CD4-positive, alpha-beta T cell treated with Interleukin-15 for 1 hour (primary cell): ENCODE measurements at places on chromosomes 12 and 14.

DNA sequence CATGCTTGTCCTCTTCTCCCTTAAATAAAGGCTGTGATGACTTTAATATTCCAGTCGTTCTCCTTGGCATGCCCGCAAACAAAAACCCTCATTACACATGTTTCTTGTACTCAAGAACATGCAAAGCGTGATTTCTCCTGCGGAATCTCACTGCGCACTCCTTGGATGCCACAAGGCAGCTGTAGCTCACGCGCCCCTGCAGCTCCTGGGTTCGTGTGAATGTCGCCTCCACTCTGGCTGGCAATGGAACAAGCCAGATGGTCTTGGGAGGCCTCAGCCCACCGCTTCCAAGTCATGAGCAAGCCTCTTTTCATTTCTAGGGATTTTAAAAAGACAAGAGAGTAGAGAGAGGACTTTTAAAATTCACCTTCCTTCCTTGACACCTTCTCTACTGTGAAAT, 403.8 kb downstream of the PCNX1 start:
- no peak for DNase-seq

- no peak for DNase-seq
Measured at GRCh38 chr12:91278126-91278525, 95.5 kb upstream of the DCN start.

- no peak for DNase-seq
Measured at GRCh38 chr14:58078068-58078467, 73.9 kb downstream of the ARMH4 start.

DNA sequence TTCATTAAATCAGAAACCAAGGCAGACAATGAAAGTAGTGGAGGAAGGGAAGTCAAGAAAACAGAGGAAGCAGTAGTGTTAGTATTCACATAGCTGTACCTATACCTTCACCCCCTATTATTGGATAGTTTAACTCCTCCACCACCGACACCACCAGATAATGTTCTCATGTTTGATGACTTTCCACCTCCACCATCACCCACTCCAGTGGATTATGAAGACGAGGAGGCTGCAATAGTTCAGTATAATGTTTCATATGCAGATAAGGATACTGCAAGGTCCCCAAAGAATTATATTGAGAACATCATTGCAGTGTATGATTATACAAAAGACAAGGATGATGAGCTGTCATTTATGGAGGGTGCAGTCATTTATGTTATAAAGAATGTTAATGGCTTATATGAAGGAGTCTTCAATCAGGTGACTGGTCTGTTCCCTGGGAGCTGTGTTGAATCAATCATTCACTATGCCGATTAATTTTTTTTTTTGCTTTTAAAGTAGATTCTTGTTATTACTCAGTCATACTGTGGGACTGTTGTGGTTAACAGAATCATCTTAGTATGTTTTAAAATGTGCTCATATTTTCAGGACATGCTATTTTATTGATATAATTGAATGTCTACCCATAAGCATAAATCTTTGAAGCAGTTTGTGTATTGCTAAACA, 32.2 kb upstream of the KTN1 start:
- no peak for DNase-seq

DNA sequence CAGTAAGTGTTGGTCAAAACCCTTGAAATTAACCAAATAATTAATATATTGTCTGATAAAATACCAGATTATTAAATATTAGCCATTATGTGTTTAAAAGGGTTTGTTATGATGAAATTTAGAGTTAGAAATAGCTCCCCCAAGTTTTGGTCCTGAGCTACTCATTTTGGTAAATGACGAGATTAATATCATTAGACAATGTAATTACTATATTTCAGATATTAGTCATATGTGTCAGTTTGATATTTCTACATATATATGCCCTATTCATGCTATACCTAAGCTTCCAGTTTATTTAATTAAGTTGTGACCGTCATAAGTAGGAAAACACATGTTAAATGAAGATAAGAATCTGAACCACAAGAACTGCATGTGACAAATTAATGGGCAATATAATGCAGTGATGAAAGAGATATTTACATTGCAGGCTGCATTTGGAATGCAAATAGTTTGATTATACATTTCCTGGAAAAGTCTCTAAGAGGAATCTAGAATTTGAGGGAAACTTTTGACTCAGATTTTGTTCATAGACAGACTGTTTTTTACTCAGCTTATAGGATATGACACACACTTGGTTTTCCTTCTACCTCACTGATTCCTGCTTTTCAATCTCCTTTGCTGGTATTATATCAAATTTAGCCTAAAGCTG, 70.5 kb downstream of the TBC1D30 start:
- no peak for DNase-seq

- no peak for DNase-seq
Measured at GRCh38 chr14:73599499-73599898, 7.8 kb downstream of the ACOT4 start.

- no peak for DNase-seq
Measured at GRCh38 chr12:132130690-132131089, 13.4 kb downstream of the DDX51 start.

DNA sequence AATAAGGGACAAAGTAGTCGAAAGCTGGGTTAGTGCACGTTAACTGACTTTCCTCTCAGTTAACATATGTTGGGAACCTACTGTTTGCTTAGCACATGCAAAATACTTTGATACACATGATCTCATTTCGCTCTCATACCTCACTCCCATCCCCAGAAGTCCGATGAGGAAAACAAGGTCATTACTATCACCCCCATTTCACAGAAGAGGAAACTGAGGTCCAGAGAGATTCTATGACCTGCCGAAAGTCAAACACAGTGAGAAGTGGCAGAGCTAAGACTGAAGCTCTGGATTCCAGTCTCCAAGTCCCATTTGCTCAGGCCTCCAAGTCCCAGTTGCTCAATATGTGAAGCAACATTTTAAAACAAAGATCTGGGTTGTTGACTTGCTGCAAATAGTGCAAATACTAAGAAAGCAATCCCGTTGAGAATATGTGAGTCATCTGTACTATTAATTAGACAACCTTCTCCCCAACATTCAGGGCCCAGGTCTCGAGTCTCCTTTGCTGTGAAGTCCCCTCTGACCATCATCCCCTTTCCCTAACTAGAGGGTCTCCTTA, 170.6 kb upstream of the PWP1 start:
- no peak for DNase-seq

GRCh38 chr12:124302807-124303578, 8.1 kb downstream of the RFLNA start:
- no peak for DNase-seq

DNA sequence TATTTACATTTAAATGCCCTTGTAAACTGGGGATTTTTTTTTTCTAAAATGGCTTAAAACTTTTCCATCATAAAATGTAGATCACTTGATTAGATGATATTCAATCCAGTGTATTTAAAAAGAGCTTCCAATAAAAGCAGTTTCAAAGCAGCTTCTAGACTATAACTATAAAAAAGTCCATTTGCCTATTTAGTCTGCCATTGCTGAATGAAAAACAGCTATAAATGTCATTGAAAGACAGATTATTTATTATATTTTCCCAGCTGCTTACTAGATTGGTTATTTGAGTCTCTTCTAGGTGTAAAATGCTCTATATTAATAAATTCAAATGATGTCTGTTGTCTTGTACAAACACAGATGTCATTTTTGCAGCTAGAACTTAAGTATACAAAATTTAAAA, 414.8 kb downstream of the RMST start:
- no peak for DNase-seq

DNA sequence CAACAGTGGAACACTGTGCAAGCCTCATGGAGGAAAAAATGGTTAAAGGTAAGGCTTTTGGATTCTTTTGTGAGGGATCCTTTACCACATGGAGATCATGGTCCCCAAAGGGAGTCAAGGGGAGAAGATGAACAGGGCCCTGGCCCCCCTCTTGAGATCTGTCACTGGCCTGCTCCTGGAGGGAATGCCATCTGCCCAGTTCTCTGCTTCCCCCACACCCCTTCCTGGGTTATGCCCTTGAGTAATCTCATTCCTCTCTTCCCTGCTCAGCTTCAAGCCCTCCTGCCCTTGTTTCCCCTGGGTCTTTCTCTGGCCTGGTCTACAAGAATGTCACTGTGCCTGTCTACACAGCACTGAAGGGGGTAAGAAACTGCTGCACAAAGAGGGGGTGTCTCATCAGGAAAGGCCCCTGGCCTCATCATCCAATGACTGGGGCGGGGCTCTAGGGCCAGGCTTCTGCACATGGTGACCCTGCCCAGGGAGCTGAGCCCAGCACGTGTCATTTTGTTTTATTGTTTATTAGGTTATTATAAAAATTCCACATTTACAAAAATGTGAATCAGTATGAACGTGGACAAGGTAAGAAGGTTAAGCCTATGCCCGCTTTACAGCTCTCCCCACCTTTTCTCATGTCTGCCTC, 30.3 kb downstream of the PIGH start:
- DNase-seq: no peak

DNA sequence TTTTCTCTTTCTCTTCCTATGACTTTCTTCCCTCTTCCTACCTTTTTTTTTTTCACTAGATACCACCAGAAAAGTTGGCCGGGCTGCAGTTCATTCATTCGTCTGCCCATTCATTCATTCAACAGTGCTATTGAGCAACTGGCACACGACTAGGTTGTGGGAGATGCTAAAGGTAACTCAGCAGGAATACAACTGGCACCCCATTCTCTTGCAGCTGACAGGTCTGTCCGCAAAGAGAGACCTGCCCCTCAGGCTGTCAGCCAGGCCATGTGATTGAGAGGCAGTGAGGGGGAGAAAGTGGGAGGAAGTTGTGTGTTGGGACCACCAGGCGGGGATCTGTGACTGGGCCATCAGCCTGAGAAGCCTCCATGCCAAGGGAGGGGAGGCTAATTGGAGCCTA, 105.2 kb downstream of the TSPAN9 start:
- DNase-seq: no peak

DNA sequence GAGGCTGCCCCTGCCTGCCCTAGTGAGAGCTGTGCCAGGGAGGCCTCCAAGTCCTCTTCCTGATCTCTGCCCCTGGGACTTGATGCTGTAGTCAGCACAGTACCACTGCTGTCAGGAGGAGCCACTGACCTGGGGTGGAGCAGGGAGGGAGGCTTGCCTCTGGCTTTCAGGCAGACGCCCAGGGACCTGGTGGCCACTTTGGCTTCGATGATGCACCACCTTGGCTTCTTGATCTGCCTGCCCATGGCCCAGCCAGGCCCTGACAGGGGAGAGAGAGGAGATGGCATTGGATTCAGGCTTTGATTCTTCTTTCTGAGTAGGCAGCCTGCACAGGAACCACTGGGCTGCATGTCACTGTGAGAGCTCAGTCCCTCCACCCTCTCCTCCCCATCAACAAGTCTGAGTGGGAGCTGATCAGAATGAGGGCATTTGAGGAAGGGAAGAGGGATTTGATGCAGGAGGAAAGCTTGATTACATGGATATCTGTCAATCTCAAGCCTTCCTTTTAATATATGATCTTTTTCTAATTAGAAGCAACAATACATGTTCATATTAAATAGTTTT, 24.7 kb downstream of the TMEM63C start:
- no peak for DNase-seq

GRCh38 chr12:128191380-128191779, 75.6 kb upstream of the TMEM132C start:
- DNase-seq: no peak

- no peak for DNase-seq
Measured at GRCh38 chr12:27866373-27867101, 86.5 kb upstream of the MANSC4 start.

DNA sequence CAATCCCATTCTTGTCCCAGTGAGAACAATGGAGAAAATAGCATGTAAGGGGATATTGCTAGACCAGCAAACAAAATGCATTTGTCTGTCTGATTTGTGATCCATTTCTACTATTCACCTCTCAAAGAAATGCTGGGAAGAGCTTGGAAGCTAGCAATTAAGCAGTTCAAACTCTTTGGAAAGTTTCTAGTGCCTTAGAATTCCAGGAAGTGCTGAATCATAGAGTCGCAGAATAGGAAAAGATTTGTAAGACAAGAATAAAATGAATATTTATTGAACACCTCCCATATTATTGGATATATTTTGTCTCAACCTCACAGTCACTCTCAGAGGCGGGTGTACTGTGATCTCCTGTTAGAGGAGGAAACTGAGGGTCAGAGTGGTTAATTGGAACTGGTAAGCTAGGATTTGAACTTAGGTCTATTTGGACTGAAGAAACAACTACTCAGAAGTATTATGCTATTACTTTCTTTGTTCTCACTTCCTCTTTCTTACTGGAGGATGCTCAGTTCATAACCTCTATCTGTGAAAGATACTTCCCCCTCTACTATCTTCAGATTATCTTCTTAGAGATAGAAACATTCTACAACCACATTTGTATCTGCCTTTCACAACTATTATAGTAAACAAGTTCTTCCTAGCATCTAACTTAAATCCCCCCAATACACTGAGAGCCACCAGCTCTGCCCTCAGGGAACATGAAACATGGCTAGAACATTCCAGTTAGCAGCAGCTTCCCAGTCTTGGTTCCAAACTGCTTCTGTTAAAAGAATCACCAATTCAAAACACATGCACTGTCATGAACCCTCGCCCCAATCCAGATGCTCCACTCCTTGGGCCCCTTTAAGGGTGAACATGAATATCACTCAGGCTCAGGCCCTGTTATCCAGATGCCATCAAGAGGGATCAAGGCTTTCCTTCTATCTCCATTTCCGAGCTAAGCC, 64.2 kb downstream of the DRAM1 start:
- no peak for DNase-seq

- no peak for DNase-seq
Measured at GRCh38 chr12:124026755-124027745, 54.0 kb downstream of the ZNF664 start.

DNA sequence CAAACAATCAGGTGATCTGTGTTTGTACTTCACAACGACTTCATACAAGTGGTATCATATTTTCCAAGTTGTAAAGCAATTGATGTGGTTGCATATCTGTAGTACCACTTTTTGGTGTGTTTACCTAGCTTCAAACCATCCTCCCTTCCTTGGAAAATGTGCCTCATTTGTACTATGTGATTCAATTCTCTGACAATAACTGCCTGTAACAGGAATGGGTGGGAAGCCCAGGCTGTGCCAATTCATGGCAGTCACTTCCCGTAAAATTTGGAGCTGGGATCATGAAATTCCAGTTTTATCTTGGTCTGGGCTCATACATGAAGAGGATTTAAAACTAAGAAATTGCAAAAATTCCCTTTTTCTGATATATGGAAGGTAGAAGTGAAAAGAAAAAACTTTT, 250.1 kb downstream of the DIO2 start:
- DNase-seq: no peak

DNA sequence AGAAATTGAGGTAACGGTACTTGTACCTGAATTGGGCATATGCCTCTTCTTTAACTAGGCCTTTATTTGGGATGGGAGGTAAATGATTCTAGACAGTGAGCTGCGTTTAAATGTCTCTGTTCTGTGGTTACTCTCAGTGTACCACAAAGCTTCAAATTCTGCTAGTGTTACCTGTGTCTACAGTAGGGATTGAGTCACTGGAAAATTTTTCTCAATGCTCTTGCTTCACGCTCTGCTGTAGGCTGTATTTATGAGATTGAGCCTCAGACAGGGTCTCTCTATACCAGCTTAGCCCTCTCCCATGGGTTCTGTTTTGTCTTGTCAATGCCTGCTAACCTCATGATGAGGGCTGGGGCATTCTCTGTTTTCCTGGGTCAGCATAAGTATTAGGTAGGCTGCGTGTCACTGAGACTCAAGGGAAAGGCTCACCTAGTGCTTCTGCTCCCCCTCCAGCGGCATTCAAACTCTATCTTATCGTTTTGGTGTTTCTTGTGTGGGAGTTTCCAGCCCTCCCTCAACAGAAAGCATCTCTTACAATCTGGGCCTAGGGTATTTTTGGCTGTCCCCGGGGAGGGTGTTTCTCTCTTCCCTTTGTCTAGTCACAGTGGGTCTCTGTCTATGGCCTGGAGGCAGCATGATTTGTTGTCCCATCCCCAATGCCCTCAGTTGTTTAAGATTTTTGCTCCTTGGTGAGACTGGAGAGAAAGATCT, 285.8 kb downstream of the ADGRD1 start:
- no peak for DNase-seq

GRCh38 chr12:2247596-2247995, 194.8 kb downstream of the CACNA1C start:
- no peak for DNase-seq
